ENCODE measurements at places on chromosomes 16 and 17. TPM values are rescaled to one million over a fixed set of nuclear protein-coding genes. Genes with fewer than 3 reads are reported as not detected.

The SLC38A8 gene
- not detected for total RNA-seq

The SOST gene
- not detected for total RNA-seq

The USP22 gene
- 351 TPM for total RNA-seq

GRCh38 chr16:3170440-3171180 is 17.4 kb upstream of the OR1F1 start:
- H3K27ac ChIP-seq, result no peak overlapping the region
- no peaks in the 10 kb centered on the region for H3K4me1 ChIP-seq
- H3K36me3 ChIP-seq, result no peaks in the 10 kb centered on the region
- H3K27me3 ChIP-seq, result no peaks in the 10 kb centered on the region
- H3K4me3 ChIP-seq, result peak overlapping the region; percentile 82
- peak; percentile 60 for DNase-seq

- DNase-seq, result no peak
- H3K4me1 ChIP-seq, result no peaks in the 10 kb centered on the region
- H3K4me3 ChIP-seq, result no peak overlapping the region
- H3K36me3 ChIP-seq, result no peaks in the 10 kb centered on the region
- H3K27ac ChIP-seq, result no peak overlapping the region
Measured at GRCh38 chr16:31291376-31291775, 31.6 kb downstream of the ITGAM start.

- H3K4me3 ChIP-seq, result no peak overlapping the region
- no peak for DNase-seq
- H3K27me3 ChIP-seq, result no peaks in the 10 kb centered on the region
- H3K27ac ChIP-seq, result no peak overlapping the region
- H3K4me1 ChIP-seq, result no peaks in the 10 kb centered on the region
Measured at GRCh38 chr16:74698222-74698621, 2.4 kb downstream of the MLKL start.

- no peaks in the 10 kb centered on the region for H3K4me1 ChIP-seq
- no peak overlapping the region for H3K27ac ChIP-seq
- H3K36me3 ChIP-seq, result no peaks in the 10 kb centered on the region
- no peaks in the 10 kb centered on the region for H3K27me3 ChIP-seq
- DNase-seq, result no peak
- no peak overlapping the region for H3K4me3 ChIP-seq
Measured at GRCh38 chr17:39351508-39351907, 49.9 kb downstream of the FBXL20 start.

DNA sequence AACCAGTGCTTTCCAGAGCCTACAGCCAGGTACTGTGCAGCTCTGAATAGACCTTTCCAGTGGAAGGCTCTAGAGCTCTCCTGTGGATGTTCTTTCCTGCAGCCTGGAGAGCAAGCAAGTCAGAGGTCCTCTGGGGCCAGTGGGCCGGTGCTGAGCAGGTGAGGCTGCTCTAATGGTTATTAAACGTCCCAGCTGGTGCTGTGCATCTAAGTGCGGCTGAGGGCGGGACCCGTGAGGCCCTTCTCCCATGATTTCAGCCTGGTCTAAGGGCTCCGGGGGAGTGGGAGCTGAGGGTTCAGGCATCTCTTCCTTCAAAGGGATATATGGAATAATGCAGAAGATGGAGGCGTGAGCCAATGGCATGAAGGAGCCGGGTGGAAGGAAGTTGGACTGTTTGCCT is 83.7 kb upstream of the SDK2 start:
- no peak overlapping the region for H3K4me3 ChIP-seq
- H3K27me3 ChIP-seq, result no peaks in the 10 kb centered on the region
- H3K36me3 ChIP-seq, result no peaks in the 10 kb centered on the region

DNA sequence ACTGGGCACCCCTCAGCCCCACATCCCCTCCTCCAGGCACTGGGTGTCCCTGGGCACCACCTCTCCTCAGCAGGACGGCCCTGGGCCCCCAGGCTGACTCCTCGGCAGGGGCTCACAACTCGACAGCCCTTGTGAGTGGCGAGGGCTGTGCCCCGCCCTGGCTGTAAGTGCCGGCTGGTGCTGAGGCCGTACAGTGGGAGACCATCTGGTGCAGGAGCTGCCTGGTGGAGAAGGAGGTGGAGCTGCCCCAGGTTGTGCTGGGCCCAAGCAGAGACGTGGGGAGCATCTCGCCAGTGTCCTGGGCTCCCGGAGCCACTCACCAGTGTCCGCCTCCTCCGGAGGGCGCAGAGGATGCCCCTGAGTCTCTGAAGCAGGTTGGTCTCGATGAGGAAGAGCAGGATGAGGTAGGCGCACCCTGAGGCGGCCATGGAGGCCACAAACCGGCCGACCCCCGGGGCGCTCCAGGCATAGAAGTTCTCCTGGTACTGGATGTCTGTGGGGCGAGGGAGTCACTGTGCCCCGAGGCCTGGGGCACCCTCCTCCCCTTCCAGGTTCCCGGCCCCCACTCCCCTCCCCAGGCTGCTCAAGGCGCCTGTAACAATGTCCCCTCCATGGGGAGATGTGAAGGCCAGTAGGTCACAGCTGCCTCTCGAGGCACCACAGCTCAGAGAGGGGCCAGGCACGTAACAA is 15.1 kb upstream of the RNPS1 start:
- H3K36me3 ChIP-seq, result no peaks in the 10 kb centered on the region
- H3K4me1 ChIP-seq, result no peaks in the 10 kb centered on the region
- no peak overlapping the region for H3K4me3 ChIP-seq
- H3K27ac ChIP-seq, result no peak overlapping the region
- H3K27me3 ChIP-seq, result no peaks in the 10 kb centered on the region

- no peak overlapping the region for H3K27ac ChIP-seq
- no peak overlapping the region for H3K4me3 ChIP-seq
- no peaks in the 10 kb centered on the region for H3K36me3 ChIP-seq
- no peaks in the 10 kb centered on the region for H3K27me3 ChIP-seq
Measured at GRCh38 chr17:29710891-29711418, 88.2 kb upstream of the CORO6 start.

DNA sequence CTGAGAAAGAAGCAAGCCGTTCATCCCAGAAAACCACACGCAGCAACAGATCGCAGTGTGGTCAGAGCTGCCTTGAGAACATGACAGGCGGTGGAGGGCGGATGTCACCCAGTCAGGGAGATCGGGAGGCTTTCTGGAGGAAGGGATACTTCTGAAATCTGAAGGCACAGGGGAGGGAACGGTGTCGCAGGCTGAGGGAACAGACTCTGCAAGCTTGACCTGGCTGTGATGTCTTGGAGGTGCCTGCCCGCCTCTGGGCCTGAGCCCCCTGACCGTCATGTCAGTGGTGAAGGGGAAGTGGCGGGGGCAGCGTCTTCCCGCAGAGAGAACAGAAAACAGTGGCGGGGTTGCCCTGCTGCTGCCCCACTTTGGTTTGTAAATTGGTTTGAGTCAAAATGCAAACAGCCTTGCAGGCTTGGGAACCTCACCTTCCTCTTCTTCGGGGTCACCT is 8.1 kb upstream of the ATP2A3 start:
- no peaks in the 10 kb centered on the region for H3K27me3 ChIP-seq
- DNase-seq, result no peak
- H3K4me3 ChIP-seq, result no peak overlapping the region

GRCh38 chr16:63684149-63685101 is 1437.4 kb downstream of the CDH11 start:
- no peak overlapping the region for H3K27ac ChIP-seq
- no peaks in the 10 kb centered on the region for H3K36me3 ChIP-seq
- no peak overlapping the region for H3K4me3 ChIP-seq
- H3K4me1 ChIP-seq, result no peaks in the 10 kb centered on the region
- DNase-seq, result peak; percentile 51

DNA sequence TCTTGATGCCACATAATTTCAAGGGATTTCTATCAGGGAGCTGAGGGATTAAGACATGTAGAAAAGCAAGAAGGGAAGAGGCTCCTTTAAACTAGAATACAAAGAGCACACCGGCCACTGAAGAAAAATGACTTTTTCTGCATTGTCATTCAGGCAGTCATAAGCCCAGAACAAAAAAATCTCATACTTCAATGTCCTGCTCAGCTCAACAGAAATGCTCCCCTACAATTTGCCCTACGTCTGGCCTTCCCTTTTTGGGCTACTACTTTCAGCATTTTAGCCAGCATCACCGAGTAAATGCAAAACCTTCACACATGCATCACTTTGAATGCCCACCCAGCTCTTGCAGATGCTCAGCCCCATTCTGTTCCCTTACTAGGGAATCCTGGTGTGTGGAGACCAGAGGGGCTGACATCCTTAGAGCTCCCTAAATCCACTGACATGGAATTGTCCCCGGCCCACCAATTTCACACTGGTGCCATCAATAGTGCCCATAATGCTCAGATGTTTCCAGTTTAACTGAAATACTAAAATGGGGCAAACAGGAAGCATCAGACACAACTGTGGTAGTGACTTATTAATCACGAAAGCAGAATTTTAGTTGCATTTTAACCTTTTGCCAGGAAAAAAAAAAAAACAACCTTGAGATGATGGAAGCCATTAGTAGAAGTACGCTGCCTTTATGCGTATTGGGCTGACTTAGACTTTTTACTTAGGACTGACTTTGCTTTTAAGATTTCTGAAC is 2.7 kb downstream of the MAP3K14 start:
- no peaks in the 10 kb centered on the region for H3K27me3 ChIP-seq
- H3K4me1 ChIP-seq, result peaks cover 3% of the 10 kb centered on the region
- no peak overlapping the region for H3K27ac ChIP-seq
- H3K36me3 ChIP-seq, result no peaks in the 10 kb centered on the region
